CD4-positive, alpha-beta T cell (primary cell): ENCODE measurements at places on chromosomes 7 and 10.
A peak's percentile ranks its signal among the peaks of the same experiment; 100 is the strongest.

DNA sequence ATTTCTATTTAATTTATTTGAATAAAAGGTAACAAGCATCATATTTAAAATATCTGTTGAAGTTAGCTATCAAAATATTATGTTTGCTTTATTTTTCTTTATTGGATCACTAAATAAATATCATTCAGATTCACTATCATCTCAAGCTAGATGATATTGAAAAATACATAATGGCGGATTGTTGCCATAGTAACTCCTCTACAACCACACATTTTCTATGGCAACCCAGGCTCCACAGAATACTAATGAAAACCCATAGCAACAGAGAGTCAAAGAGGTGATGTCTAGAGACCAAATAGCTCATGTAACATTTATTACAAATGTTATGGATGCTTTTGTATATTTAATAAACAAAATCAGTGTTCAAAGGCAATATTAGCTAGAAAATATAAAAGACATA, 148.9 kb upstream of the CDK1 start:
- no peak overlapping the region for H3K4me3 ChIP-seq
- no peaks in the 10 kb centered on the region for H3K27me3 ChIP-seq
- no peak for DNase-seq
- H3K27ac ChIP-seq, result no peak overlapping the region
- H3K4me1 ChIP-seq, result no peaks in the 10 kb centered on the region

DNA sequence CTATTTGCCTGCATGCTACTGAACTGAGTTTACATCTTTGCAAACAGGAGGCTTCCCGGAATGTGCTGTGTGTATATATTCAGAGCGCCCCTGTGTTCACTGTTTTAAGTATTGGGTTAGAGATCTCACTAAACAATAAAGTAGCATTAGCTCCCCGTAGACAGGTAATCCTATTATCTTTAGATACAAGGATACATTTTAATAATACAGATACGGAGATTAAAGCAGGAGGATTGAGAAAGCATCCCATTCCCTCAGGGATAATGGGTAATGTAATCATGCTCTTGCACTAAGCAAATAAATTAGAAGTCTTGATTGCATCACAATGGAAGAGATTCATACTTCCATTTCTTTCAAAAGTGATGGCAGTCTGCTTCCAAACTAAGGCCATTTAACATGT, 809.0 kb downstream of the NRG3 start:
- no peak for DNase-seq
- H3K36me3 ChIP-seq, result no peaks in the 10 kb centered on the region
- H3K4me3 ChIP-seq, result no peak overlapping the region

GRCh38 chr10:68423522-68423921, 16.4 kb upstream of the RUFY2 start:
- H3K4me1 ChIP-seq, result peaks cover 7% of the 10 kb centered on the region
- peak; percentile 3 for DNase-seq
- H3K27me3 ChIP-seq, result no peaks in the 10 kb centered on the region

DNA sequence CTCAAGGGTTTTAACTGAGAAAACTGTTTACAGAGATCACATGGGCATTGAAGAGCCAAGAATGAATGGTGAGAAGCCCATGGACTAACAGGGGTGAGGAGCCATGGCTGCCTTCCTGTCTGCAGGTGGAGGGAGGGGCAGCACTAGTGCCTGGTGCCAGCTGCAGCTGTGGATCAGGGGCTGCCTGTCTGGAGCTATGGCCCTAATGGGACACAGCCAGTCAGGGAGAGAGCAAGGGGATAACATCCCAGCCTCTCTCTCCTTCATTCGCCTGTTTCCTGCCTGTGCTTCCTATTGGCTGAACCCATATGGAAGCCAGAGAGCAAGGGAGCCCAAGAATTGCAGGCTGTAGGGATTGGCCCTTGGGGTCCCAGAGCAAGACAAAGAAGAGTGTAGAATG, 125.8 kb upstream of the GAD2 start:
- DNase-seq, result no peak
- H3K4me1 ChIP-seq, result no peaks in the 10 kb centered on the region
- H3K4me3 ChIP-seq, result no peak overlapping the region
- no peaks in the 10 kb centered on the region for H3K27me3 ChIP-seq

- no peak overlapping the region for H3K4me3 ChIP-seq
- H3K36me3 ChIP-seq, result no peaks in the 10 kb centered on the region
- H3K27ac ChIP-seq, result no peak overlapping the region
Measured at GRCh38 chr10:4051011-4051640, 266.1 kb upstream of the KLF6 start.
